ENCODE measurements at places on chromosomes 3 and 15. TPM values are rescaled to one million over a fixed set of nuclear protein-coding genes. Genes with fewer than 3 reads are reported as not detected.
A peak's percentile ranks its signal among the peaks of the same experiment; 100 is the strongest.

DNA sequence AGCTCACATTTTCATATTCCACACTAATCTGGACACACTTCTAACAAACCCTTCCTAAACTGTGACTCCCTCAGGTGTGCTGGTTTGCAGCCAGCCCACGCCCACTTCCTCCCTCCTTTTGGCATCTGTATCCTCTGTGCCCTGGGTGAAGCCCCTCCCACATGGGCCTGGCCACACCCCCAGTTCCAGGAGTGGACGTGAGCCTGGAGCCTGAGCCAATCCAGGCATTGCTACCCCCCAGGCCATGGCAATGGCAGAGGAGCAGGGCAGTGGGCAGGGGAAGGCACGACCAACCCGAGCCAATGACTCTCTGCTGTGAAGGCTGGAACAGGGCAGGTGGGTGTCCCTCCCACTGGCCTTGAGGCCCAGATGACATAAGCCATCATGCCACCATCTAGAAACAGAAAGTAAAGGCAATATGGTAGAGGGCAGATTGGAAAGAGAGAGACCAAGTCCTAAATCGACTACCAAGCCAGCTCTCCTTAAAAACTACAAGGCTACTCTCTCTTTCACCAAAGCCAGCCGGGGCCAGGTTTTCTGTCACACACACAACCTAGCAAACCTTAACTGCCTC is 18.6 kb downstream of the FAM174B start:
- no peaks in the 10 kb centered on the region for H3K36me3 ChIP-seq
- H3K27ac ChIP-seq: no peak overlapping the region
- H3K4me1 ChIP-seq: peaks cover 27% of the 10 kb centered on the region

The GCNT3 gene
- total RNA-seq: not detected

The DUOXA2 gene
- not detected for total RNA-seq

DNA sequence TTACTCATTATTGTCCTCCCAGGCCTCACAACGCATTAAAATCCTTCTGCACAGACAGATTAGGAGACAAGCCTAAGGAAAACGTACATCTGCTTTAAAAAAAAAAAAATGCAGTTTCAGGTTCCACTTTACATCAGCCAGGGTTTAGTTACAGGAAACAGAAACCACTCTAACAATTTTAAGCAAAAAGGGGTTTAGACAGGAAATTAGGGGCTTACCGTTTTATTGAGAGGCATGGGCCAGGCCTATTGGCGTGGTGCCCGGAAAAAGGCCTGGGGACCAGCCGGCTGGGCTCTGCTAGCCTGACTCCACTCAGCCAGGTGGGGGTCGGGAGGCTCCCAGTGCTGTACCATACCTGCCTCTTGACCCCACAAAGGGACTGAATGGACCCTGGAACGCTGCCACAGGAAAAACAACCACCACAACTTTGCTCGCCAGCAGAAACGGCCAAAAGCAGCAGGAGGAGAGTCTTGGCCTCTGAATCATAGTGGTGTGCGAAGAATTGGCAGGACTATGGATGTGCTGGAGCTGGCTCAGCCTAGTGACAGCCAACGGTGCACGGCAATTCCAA is 124.3 kb downstream of the CHSY1 start:
- H3K4me3 ChIP-seq: peak overlapping the region; percentile 32
- peak overlapping the region; percentile 93 for H3K27ac ChIP-seq
- DNase-seq: peak; percentile 63
- H3K27me3 ChIP-seq: no peaks in the 10 kb centered on the region
- H3K36me3 ChIP-seq: no peaks in the 10 kb centered on the region

DNA sequence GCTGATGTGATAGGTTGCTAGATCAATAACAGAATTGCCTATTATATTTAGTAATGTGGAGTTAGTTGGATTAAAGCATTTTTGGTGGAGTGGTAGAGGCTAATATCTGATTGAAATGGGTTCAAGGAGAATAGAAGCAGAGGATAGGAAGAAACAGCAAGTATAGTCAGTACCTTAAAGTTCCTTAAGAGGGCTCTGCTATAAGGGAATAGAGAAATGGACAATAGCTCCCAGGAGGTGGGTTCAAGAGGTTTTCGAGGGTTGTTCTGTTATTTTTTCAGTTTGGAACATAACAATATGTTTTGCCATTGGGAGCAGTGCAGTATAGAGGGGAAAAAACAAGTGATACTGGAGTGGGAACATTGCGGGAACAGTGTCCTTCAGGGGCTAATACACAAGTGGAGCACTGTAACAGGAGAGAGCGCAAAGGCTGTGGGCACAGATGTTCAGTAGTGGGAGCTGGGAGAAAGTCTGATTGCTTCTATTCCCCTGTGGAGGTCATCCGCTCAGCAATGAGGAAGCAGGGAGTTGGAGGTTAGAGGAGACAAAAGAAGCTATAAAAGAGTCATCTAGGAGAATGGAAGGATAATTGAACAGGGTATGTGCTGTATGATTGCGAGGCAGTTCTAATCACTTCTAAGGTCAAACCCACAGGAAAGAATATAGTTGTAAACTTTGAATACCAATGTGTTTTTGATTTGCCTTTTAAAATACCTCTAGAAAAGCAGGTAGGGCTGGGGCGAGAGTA is 3.3 kb downstream of the MRPS11 start:
- H3K36me3 ChIP-seq: peaks cover 7% of the 10 kb centered on the region
- H3K4me3 ChIP-seq: no peak overlapping the region
- H3K4me1 ChIP-seq: peaks cover 12% of the 10 kb centered on the region
- DNase-seq: no peak

DNA sequence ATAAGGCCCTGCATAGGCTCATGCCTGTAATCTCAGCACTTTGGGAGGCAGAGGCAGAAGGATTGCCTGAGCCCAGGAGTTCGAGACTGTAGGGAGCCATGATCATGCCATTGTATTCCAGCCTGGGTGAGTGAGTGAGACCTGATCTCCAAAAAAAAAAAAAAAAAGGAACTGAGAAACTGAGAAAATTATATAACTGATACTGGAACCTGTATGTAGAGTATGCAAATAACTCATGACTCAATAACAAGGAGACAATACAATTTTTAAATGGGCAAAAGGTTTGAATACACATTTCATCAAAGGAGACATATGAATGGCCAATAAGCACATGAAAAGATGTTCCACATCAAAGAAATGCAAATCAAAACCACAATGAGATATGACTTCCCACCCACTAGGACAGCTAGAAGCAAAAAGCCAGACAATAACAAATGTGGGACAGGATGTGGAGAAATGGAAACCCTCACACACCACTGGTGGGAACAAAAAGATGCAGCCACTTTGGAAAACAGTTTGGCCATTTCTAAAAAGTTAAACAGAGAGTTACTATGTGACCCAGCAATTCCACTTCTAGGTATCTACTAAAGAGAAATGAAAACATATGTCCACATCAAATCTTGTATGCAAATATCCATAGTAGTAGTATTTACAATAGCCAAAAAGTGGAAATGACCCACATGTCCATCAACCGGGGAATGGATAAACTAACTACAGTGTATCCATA is 70.7 kb downstream of the IQSEC1 start:
- DNase-seq: no peak
- H3K27me3 ChIP-seq: no peaks in the 10 kb centered on the region
- no peaks in the 10 kb centered on the region for H3K4me1 ChIP-seq
- H3K27ac ChIP-seq: no peak overlapping the region
- H3K36me3 ChIP-seq: no peaks in the 10 kb centered on the region
